ENCODE measurements at places on chromosomes 1 and 21.

DNA sequence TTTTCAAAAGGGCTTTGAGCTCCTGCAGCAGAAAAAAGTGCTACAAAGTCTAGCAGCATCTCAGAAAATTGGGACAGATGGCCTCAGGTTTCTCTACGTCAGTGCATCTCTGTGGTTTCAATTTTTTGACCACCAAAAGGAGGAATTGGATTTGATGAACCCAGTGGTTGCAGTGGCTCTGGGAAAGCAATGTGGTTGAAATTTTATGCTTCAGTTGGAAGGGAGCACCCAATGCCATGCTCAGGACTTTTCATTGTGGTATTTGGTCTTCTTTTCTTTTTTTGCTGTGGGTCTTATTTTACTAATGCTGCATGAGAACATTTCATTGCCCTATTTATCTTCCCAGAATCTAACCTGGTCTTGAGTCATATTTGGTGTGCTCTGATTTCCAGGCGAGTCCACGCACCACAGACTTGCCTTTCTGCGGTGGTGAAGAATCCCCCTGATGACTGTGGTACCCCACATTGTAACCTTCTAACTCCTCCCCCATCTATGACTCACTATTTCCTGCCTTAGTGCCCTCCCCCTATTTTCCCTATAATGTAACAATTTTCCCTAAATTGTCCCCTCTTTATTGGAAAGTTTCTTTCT is 56.7 kb downstream of the S1PR1 start:
- no peak for DNase-seq

DNA sequence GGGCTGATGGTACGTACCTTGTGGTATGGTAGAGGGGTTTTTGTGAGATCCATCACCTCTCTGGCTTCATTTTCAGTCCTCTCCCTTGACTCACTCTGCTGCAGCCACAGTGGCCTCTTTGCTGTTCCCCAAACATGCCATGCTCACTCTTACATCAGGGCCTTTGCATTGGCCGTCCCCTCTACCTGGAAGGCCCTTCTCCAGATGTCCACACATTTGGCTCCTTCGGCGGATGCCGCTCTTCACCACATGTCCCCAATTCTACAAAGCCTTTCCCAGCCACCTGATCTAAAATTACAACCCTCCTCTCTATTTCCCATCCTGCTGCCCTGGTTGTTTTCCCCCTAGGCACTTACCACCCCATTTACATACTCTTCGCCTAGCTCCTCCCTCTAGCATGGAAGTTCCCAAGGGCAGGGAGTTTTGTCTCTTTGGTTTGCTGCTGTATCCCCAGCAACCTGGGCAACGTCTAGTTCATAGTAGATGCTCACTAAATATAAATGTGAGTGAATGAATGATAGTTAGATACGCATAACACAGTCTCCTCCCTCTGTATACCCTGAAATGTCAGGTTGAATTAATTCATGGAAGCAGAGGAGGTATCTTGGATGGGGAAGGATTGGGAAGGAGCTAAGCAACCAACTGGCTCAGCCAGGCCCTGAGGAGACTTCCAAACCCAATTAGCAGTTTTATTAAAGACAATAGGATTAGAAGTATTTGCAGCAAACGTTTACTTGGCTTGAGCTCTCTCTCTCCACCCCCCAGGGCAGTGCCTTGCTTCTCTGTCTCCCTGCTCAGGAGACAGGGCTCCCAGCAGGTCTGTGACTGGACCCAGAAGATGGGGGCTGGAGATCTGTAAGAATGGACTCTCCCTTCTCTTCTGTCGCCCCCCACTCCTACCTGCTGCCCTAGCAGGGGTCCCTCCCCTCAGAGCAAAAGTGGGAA is 264.2 kb downstream of the GRIK3 start:
- no peak for DNase-seq

DNA sequence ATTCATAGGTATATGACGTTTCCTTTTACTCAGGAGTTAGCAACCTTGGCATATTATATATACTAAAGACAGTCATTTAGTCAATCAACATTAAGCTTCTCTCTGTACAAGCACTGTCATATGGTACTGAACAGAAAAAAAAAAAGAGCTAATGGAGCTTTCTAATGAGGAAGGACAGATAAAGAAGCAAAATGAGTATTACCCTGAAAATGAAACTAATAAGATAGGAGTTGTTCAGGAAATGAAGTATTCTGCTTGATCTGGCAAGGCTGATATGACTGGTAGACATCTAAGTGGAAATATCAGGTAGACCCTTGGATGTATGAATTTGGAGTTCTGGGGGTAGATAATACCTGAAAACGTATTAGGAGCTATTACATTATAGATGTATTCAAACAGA is 4.3 kb upstream of the IKBKE start:
- no peak for DNase-seq

GRCh38 chr21:44301141-44301540 is 1.3 kb downstream of the PFKL start:
- DNase-seq: no peak

- no peak for DNase-seq
These were observed 44.4 kb downstream of the CFHR5 start for GRCh38 chr1:197021716-197022115.

DNA sequence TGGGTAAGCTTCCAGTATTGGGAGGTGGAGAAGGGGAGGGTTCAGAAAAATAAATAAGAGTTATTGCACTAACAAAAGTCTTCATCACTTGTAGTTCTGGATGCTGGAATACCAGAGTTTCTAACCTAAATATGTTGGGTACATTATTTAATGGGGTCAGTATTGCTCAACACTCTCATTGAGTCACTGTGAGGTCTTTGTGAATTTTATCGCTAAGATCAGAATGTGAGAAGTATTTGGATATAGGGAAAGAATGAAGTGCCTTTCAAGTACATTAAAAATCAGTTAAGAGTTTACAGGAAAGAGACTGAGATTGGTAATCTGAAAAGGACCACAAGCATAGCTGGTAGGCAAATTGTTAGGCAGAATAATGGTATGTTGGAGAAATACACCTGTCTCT is 8.8 kb downstream of the SNRPE start:
- no peak for DNase-seq

DNA sequence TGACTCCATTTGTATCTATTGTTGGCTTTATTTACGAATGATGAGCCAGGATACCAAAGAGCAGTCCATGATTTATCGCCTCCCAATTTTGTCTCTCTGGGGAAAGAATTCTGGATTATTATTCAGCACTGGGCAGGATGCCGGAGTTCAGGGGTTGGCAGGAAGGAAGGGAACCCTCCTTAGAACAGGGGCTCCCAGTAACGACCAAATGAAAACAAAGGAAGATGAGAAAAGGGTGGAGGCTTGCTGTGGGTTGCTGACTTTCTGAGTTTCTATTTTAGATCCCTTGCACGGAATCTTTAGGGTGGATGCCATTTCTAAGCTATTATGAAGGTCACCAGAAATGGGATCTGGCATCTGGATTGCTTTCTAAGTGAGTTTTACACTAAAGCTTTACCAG is 231.2 kb upstream of the LYPLAL1 start:
- DNase-seq: no peak

DNA sequence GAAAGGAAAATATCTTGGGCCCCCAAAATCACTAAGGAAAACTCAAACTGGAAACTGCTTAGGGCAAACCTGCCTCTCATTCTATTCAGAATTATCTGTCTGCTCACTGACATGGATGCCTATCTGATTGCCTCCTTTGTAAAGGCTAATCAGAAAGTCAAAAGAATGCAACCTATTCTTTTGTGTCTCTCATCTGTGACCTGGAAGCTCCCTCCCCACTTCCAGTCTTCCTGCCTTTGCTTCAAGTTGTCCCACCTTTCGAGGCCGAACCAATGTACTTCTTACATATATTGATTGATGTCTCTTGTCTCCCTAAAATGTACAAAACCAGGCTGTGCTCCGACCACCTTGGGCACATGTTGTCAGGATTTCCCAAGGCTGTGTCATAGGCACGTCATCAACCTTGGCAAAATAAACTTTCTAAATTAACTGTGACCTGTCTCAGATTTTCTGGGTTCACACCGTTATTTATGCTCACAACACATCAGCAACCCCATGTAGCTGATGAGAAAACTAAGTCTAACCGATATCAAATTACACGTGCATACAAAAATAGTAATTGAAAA is 302.3 kb upstream of the NRIP1 start:
- DNase-seq: no peak

GRCh38 chr1:219264561-219264960 is 90.9 kb downstream of the LYPLAL1 start:
- DNase-seq: no peak

GRCh38 chr1:48414264-48414663 is 57.7 kb downstream of the SPATA6 start:
- DNase-seq: no peak

GRCh38 chr1:233904633-233905415 is at the start of gene SLC35F3:
Gene SLC35F3 (plus strand): TSS chr1:233904676.
- DNase-seq: peak; percentile 91

DNA sequence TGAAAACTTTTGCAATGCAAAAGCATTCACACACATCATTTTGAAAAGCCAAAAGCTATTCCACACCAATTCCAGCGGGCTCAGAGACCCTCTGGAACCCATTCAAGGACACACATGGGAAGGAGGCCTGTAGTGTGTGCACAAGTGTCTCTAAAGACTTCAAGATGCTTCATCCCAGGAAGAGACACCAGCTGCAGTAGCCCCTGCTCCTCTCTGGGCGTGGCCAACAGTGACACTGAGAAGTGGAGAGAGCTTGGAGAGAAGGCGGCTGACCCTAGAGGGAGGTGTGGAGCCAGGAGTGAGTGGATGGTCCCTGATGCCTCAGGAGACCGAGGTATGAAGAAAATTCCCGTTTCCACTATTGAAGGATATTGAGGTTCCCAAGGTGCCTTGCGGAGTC is 14.9 kb upstream of the TNNI1 start:
- no peak for DNase-seq

DNA sequence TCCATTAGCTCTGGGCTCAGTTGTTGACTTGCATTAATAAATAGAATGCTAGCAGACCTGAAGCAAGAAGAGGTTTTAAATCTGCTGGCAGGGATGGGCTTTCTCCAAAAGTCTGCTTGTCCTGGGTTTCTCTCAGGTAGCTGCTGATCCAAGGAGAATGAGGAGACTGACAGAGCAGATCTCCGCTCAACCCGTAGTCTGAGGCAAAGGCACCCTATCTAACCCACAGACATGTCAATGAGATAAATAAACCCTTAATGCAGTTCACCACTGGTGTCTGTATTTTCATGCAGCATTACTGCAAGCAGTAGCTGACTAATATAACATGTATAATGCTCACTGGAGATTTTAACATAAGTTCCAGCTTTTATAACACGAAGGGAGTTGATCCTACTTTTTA is 44.1 kb upstream of the RGS21 start:
- no peak for DNase-seq

DNA sequence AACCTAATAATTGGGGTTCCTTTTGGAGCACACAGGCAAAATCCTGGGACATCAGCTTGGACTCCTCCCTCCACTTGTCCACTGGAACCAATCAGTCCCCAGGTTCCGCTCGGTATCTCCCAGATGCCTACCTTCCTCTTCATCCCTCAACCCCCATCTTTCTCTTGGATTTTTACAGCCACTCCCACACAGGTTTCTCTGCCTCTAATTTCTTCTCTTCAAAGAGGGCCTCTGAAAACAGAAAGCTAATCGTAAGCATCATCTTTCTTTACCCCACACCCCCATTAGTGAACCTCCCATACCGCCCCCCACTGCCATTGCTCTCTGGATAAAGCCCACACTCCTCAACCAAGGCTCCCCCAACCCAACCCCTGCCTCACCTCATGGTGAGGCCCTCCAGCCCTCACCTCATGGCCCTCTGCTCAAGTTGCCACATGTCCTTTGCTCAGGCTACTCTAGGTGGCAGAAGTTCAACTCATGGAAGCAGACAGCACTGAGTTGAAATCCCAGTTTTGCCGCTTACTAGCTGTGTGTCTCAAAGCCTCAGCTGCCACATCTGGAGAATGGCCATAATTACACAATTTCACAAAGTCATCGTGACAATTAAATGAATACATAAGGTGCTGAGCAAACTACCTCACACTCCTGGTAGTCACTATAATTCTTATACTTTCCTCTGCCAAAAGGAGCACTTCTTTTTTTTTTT is 18.1 kb upstream of the WASF2 start:
- DNase-seq: peak; percentile 37

DNA sequence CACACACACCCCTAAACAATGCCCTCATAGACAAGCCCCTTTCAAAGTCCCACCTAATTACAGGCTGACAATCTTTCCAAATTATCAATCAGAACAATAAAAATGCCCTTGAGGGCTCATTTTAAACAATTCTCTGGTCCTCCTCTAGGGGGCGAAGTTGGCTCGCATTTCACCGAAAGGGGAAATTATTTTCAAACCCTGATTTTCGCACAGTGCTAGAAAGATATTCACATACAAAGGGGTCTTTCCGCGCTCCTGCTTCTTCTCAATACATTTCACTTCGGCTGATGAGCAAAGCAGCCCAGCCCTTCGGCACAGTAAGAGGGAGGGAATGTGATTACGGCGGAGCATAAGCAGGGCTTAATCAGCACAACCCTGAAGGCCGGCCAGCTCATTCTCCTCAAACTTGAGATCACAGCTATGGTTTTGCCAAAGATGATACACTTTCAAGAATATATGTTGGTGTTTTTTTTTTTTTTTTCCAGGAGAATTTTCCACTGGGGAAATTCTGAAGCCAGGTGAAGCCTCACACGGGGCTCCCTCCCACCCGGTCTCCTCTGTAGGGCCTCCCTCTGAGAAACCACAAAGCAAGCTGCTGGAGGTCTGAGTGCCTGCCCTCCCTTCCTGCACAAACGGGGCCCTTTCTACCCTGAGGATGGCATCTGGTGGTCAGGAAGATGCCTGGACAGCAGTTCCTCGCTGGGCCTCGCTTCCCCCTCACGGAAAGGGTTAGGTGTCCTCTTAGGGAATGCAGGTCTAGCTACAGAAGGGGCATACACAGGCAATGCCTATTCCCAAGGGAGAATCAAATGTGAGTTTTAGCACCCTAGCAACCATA is 66.9 kb downstream of the GNG12 start:
- peak; percentile 35 for DNase-seq

GRCh38 chr1:19861034-19861433 is 21.2 kb upstream of the OTUD3 start:
- DNase-seq: no peak

GRCh38 chr21:26057477-26058170 is 112.9 kb downstream of the APP start:
- no peak for DNase-seq

- peak; percentile 52 for DNase-seq
These were observed 47.9 kb upstream of the NBL1 start for GRCh38 chr1:19596065-19596713.

GRCh38 chr1:45998020-45998617 is 134.3 kb downstream of the PIK3R3 start:
- no peak for DNase-seq

GRCh38 chr1:234584926-234585325 is 25.1 kb downstream of the IRF2BP2 start:
- DNase-seq: peak; percentile 47

GRCh38 chr1:171636141-171636540 is 14.1 kb downstream of the MYOCOS start:
- DNase-seq: no peak

DNA sequence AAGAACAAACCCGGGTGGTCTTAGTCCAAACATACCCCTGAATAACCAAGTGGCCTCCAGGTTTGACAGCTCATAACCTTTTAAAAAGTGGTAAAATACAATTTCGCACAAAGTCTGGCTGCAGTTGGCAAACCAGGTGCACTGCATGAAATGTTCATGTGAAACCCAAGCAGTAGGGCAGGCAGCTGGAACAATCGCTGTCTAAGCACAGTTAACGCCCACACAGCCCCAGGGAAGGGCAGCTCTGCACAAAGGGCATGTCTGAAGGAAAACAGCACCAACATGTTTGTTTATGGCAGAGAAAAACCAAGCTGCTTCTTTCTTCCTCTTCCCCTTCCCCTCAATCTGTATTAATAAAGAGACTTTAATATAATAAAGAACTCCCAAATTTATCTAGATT is 49.5 kb downstream of the KIAA1614 start:
- DNase-seq: no peak
